ENCODE measurements at places on chromosomes 3 and 15.

DNA sequence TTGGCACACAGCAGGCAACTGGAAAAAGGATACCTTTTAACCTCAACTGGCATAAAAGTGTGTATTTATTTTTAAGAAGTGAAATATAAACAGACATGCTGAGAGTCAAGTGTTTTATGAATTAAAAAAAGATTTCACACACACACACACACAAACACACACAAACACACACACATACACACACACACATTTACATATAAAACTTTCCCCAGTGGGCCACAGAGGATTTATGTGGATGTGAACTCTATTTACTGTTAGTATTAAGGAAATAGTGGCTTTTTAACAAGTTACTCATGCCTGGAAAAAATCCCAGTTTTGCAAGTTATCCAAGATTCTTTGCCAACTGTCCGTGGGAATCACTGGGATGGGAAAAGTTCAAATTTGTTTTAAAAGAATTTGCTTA lies 725.9 kb upstream of the NR2F2 start:
- DNase-seq = peak; percentile 93

- DNase-seq = no peak
Measured at GRCh38 chr3:183172051-183172639, 9.6 kb upstream of the LAMP3 start.

DNA sequence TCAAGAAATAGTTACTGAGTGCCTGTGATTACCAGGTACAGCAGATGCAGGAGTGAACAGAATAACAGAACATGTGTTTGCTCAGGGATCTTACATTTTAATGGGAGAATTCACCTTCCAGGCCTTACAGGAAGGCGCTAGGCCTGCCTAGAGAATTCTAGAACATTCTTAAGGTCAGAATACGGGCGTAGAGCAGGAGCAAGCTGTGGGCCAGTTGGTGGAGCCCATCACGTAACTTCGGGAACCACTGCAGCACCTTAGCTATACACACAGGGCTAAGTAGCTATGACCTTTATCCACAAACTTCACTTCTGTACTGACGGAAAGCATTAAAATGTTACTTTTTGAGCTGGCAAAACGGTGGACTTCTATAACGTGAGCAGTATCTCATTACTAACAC lies 743 bp upstream of the DAZL start:
- DNase-seq = no peak

DNA sequence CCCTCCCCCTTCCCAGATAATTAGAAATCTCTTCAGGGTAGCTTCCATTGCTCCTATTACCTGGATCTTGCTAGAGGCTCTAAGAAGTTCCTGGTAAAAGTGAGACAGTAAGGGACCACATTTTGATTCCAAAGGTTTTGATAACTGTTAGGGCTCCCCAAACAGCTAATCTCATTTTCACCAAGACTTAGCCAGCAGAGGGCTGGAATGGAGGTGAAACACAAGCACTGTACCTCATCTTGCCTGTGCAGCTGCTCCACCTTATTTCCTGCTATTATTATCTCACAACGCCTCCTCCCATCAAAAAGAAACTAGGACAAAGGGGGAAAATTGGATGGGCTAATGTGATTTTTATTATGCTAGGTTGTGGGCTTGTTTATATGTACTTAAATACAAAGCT lies 7.3 kb downstream of the SETD5 start:
- DNase-seq = no peak

- DNase-seq = no peak
Measured at GRCh38 chr3:31732548-31732947, 199.8 kb downstream of the STT3B start.

Measured in fibroblast of upper back skin (primary cell).